M059J (cell line): ENCODE measurements at places on chromosomes 1 and 21.

DNA sequence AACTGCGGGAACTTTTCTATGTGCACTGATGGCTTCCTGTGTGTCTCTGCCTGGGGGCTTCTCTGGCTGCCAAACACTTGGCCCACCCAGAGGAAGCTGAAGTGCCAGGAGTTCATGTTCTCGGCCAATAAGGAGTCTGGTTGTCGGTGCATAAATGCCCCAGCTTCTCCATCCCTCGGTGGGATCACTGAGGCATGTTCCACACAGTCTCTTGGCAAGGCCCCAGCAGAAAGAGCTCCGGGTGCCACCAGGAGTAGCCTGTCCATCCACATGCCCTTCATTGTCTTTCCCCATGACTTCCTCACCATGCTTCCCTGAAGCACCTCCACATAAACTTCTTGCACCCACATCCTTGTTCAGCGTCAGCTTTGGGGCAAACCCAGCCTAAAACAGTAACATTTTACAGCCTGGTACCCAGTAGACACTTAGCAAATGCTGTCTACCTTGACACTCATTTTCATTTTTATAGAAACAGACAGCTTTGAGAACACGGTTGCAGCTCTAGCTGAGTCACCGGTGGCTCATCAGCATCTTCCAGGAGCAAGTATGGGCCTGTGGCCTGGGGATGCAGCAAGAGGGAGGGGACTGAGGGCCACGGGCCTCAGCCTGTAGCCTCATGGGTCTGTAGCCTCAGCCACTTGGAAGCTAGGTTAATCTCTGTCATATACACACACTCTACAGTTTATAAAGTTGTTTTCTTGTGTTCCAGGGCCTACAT lies 14.8 kb upstream of the CDCP2 start:
- DNase-seq, result peak; percentile 70

- no peak for DNase-seq
Observed at GRCh38 chr1:114164840-114165543, 11.3 kb upstream of the SYT6 start.

- DNase-seq, result no peak
Observed at GRCh38 chr1:22619798-22620197, 16.6 kb upstream of the C1QA start.

GRCh38 chr1:89671775-89672488 lies 39.0 kb downstream of the LRRC8C start:
- peak; percentile 83 for DNase-seq

GRCh38 chr1:110021285-110021684 lies 13.1 kb upstream of the STRIP1 start:
- no peak for DNase-seq

GRCh38 chr1:1000357-1001056 lies 610 bp upstream of the HES4 start:
- DNase-seq, result peak; percentile 84
